ENCODE measurements at places on chromosomes 3 and 15. TPM values are rescaled to one million over a fixed set of nuclear protein-coding genes. Genes with fewer than 3 reads are reported as not detected.

GRM2 gene
- total RNA-seq: 0.51 TPM

GRCh38 chr3:16373341-16373946 is 108.4 kb downstream of the OXNAD1 start:
- H3K27me3 ChIP-seq: no peaks in the 10 kb centered on the region
- H3K4me3 ChIP-seq: no peak overlapping the region
- no peak for DNase-seq
- no peaks in the 10 kb centered on the region for H3K36me3 ChIP-seq

- peaks cover 15% of the 10 kb centered on the region for H3K4me1 ChIP-seq
- H3K27ac ChIP-seq: peak overlapping the region; percentile 69
- H3K4me3 ChIP-seq: no peak overlapping the region
- DNase-seq: no peak
- H3K27me3 ChIP-seq: no peaks in the 10 kb centered on the region
- no peaks in the 10 kb centered on the region for H3K36me3 ChIP-seq
Observed at GRCh38 chr15:70833861-70834765, 19.8 kb downstream of the LARP6 start.

DNA sequence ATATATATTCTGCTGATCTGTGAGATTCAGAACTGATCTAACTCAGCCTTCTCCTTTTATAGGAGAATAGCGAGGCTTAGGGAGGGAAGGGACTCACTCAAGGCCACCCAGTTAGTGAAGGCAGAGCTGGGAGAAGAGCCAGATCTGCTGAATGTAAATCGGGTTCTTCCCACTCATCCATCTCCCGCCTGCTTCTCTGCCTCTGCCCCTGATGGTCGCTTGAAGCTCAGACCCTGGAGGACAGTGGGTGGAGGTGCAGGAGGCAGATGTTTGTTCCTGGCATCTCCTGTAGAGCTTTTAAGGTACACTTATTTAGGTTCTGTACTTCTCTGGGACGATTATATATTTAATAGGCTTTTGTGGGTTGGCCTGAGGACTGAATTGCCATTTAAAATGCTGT is 4.3 kb downstream of the PDIA5 start:
- H3K4me3 ChIP-seq: no peak overlapping the region
- DNase-seq: no peak
- no peaks in the 10 kb centered on the region for H3K36me3 ChIP-seq
- H3K4me1 ChIP-seq: peaks cover 14% of the 10 kb centered on the region

DNA sequence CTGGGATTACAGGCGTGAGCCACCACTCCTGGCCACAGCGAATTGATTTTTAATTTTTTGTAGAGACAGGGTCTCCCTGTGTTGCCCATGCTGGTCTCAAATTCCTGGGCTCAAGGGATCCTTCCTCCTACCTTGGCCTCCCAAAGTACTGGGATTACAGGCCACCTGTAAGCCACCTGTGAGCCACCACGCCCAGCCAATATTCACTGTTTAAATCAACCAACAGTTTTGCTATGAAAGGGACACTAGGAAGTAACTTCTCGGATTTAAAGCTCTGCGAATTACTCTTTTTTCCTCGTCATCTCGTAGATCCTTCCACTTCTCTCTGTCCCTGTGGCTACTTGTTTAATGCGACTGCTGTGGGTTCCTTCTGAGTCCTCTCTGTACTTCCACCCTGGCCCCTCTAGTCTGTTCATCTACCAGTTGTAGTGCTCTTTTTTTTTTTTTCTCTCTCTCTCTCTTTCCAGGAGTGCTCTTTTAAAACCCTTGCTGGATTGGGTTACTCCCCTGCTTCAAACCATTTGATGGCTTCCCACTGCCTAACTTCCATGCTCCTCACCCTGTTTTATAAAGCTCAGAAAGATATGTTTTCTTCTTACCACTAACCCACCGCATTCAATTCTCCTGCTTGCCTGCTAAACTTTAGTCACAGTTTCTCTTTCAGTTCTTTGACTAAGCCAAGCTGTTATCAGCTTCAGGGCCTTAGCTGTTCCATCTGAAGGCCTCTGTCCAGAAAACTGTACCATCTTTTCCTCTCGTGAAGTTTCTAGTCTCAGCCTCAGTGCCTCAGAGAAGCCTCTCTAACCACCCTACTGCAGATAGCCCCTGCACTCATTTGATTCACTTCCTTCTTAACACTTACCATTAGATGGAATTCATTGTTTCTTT is 12.4 kb downstream of the RTF1 start:
- no peak overlapping the region for H3K27ac ChIP-seq
- no peak overlapping the region for H3K4me3 ChIP-seq
- no peak for DNase-seq
- no peaks in the 10 kb centered on the region for H3K27me3 ChIP-seq
- no peaks in the 10 kb centered on the region for H3K4me1 ChIP-seq

- H3K36me3 ChIP-seq: no peaks in the 10 kb centered on the region
- peak; percentile 55 for DNase-seq
- H3K27me3 ChIP-seq: no peaks in the 10 kb centered on the region
- peak overlapping the region; percentile 58 for H3K27ac ChIP-seq
Observed at GRCh38 chr3:150349314-150350097, 58.6 kb upstream of the TSC22D2 start.

DNA sequence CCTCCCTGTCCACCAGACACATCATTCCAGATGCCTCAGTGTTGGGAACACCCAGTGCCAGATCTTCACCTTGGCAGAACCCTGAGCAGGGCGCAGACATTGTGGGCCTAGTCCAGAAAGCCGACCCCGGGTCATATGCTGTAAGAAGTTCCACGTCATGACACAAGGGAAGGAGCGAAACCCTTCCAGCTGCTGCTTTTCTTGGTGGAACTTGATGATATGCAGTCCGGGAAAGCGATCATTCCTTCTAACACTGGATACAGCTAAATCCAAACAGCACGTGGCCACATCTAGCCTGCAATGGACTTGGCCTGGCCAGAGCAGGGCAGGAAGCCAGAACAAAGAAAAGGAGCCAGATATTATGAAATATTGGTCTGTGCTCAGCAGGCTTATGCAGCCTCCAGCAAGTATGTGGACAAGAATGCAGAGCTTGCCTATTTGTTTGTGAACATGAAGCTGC is 22.0 kb downstream of the GASK1A start:
- H3K36me3 ChIP-seq: no peaks in the 10 kb centered on the region
- H3K27ac ChIP-seq: peak overlapping the region; percentile 71
- H3K4me1 ChIP-seq: peaks cover 42% of the 10 kb centered on the region
- no peaks in the 10 kb centered on the region for H3K27me3 ChIP-seq
- peak overlapping the region; percentile 52 for H3K4me3 ChIP-seq

- peak overlapping the region; percentile 75 for H3K4me3 ChIP-seq
- no peak for DNase-seq
- no peaks in the 10 kb centered on the region for H3K27me3 ChIP-seq
Observed at GRCh38 chr3:157438194-157438730, 1.6 kb downstream of the PTX3 start.

Measured in psoas muscle (tissue), 8 donors.